ENCODE measurements at places on chromosomes 4 and X. TPM values are rescaled to one million over a fixed set of nuclear protein-coding genes. Genes with fewer than 3 reads are reported as not detected.

Gene GBA3
- total RNA-seq: 0.30 TPM

Gene CT45A9
- not detected for total RNA-seq

Gene ZBED1
- total RNA-seq: 25.1 TPM

Gene GAGE1
- total RNA-seq: not detected

Gene UFSP2
- total RNA-seq: 42.1 TPM

Gene STS
- total RNA-seq: 3.6 TPM

Gene NALF2
- total RNA-seq: 0.10 TPM

Gene ATP2B3
- 0.10 TPM for total RNA-seq

Gene TENM3
- total RNA-seq: 10.2 TPM

Gene GPRASP1
- total RNA-seq: 12.4 TPM

Gene GASK1B
- total RNA-seq: 46.3 TPM

Gene PPM1K
- 34.2 TPM for total RNA-seq

Gene PAGE1
- total RNA-seq: not detected

Gene CFAP99
- total RNA-seq: not detected

Gene DRD5
- not detected for total RNA-seq

Gene CXorf49B
- total RNA-seq: not detected

Gene RPL39
- total RNA-seq: 2,477 TPM

Gene TCEAL9
- total RNA-seq: 81.3 TPM

Gene DCHS2
- total RNA-seq: 17.7 TPM

Gene SEC24D
- total RNA-seq: 73.3 TPM

Gene DAPP1
- 27.6 TPM for total RNA-seq

Gene ARFIP1
- total RNA-seq: 41.2 TPM

Gene GLOD5
- total RNA-seq: not detected

Gene RNF150
- total RNA-seq: 15.0 TPM

Gene HSD17B10
- 37.2 TPM for total RNA-seq
